Stimulated activated naive B cell treated with anti-CD40 and anti-IgM and Interleukin-4, amounts not matched to agents 10 μg/mL and 1 μg/mL and 100 μg/mL, for 72 hours (primary cell): ENCODE measurements at places on chromosomes 5 and 9.

GRCh38 chr5:111707630-111708164 lies 49.3 kb downstream of the NREP start:
- DNase-seq, result no peak

- no peak for DNase-seq
These were observed 6.8 kb downstream of the C9orf43 start for GRCh38 chr9:113417370-113417769.

- DNase-seq, result no peak
These were observed 140.4 kb upstream of the ADRA1B start for GRCh38 chr5:159775890-159776289.

DNA sequence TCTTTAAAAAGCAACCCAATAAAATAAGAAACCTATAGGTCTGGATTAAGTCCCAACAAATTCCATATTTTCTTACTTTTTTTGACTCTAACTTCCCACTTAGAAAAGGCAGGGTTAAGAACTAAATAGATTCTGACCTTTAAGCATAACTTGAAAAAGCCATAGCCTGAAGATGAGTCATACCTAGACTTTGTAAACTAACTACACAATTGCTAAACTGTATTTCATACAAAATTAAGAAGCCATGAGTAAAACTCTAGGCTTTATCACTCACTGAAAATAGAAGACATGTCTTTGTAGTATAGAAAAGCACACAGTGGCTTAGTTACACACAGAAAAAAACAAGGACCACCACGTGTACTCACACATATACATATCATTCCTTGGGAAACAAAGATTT lies 51.5 kb downstream of the MLLT3 start:
- no peak for DNase-seq

DNA sequence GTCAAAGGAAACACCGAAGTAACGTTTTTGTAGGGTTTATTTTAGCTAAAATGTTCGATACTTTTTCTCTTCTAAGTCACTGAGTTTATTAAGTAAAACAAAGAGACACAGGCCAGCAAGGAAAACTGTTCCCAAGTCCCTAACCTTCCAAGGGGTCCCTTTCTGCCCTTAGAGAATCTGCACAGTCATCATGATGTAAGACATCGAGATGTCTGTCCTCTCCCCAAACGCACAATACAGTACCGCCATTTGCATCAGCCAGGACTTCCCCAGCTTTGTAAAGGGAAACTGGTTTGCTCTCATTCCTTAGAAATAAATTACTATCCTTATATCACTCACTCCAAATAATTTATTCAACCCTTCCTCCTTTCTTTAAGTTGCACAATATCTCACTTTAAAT lies 89.3 kb downstream of the MARCHF11 start:
- DNase-seq, result no peak

GRCh38 chr5:128109138-128109537 lies 25.6 kb downstream of the SLC12A2 start:
- DNase-seq, result no peak

DNA sequence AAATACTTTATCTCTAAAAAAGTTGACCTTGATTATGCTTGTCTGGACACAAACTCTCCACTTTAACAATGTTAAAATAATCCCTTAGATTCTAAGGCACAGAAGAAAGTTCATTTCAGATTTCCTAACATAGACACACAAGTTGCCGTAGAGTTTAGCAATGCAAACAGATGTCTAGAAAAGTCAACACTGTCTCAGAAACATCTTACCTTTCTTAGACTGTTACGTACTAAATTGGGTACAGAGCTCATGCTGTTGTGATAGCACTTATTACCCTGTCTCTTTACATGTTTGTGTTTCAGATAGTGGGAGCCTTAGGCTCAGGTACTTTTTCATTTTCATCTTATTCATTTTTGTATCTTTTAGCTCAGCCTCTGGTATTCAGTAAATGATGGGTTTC lies 52.0 kb downstream of the C5 start:
- DNase-seq, result no peak
